Breast epithelium (tissue), 4 donors: ENCODE measurements at places on chromosomes 3 and 15.

GRCh38 chr3:127911421-127911931 is 3.6 kb upstream of the KBTBD12 start:
- H3K27ac ChIP-seq: peak overlapping the region; percentile 79
- no peaks in the 10 kb centered on the region for H3K36me3 ChIP-seq
- no peaks in the 10 kb centered on the region for H3K27me3 ChIP-seq
- H3K4me3 ChIP-seq: no peak overlapping the region
- DNase-seq: peak; percentile 40

DNA sequence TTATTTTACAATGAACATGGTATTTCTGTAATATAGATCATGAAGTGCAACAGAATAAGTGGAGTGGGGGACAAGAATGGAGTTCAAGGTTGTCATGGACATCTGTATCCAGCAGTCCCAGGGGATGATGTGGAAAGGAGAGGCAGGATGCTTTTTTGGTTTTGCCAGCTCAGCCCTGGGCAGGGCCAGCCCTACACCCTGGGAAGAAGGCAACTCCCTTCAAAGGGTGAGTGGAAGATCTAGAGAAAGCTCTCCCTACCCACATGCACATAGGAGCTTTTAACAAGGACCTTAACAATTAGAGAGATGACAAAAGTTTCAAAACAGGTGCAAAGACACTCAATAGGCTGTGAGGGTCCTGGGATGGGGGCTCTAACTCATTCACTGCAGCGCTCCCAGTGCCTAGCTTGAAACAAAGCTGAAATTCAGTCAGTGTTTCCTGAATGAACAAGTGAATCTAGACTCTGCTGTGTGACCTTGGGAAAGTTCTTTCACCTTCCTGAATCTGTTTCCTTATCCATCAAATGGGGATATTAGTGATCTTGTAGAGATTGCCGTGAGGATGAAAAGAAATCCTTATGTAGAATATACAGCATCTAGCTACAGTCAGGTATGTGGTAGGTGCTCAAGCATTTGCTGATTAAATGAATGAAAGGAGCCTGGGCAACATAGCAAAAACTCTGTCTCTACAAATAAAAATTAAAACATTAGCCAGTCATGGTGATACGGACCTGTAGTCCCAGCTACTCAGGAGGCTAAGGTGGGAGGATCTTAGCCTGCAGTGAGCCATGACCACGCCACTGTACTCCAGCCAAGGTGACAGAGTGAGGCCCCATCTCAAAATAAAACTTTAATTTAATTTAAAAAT is 14.3 kb downstream of the BHLHE40 start:
- no peak overlapping the region for H3K4me3 ChIP-seq
- no peaks in the 10 kb centered on the region for H3K27me3 ChIP-seq
- peaks cover 6% of the 10 kb centered on the region for H3K4me1 ChIP-seq
- no peak overlapping the region for H3K27ac ChIP-seq

GRCh38 chr3:31948280-31948679 is 32.8 kb downstream of the OSBPL10 start:
- H3K4me3 ChIP-seq: no peak overlapping the region
- H3K27ac ChIP-seq: peak overlapping the region; percentile 52
- H3K36me3 ChIP-seq: no peaks in the 10 kb centered on the region
- H3K27me3 ChIP-seq: no peaks in the 10 kb centered on the region
- H3K4me1 ChIP-seq: peaks cover 9% of the 10 kb centered on the region

GRCh38 chr3:105853801-105854432 is 14.9 kb downstream of the CBLB start:
- H3K4me1 ChIP-seq: no peaks in the 10 kb centered on the region
- DNase-seq: no peak
- no peak overlapping the region for H3K4me3 ChIP-seq

DNA sequence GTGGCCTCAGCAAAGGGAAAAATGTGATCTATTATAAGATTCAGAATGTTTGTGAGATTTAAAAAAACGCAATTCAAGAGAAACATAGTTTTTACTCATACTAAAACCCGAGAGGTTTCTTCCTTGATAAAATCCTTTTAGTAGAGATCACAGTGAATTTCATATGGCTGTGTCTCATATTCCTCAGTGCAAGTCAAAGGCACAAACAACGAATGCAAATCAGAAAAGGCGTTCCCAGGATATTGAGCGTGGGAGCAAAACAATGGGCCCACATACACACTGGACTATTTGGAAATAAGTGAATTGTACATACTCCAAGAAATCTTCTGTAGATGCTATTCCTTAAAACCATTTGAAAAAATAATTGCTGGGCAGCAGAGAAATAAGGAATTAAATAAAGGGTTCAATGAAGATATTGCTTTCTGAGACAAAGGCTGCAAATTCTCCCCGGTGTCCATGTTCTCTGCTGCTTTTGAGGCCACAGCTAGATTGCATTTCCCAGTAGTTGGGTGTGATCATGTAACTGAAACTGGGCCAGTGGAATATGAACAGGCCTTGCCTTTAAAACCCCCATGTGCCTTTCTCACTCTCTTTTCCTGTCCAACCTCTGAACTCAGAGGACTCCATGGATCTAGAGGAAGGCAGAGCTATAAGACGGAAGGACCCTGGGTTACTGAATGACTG is 144.6 kb upstream of the TBL1XR1 start:
- H3K4me3 ChIP-seq: no peak overlapping the region
- no peak for DNase-seq
- H3K27ac ChIP-seq: peak overlapping the region; percentile 26
- peaks cover 7% of the 10 kb centered on the region for H3K4me1 ChIP-seq
- H3K27me3 ChIP-seq: no peaks in the 10 kb centered on the region
- H3K36me3 ChIP-seq: no peaks in the 10 kb centered on the region

GRCh38 chr15:77904436-77904821 is 173.1 kb downstream of the TBC1D2B start:
- no peak for DNase-seq
- no peak overlapping the region for H3K4me3 ChIP-seq
- H3K4me1 ChIP-seq: no peaks in the 10 kb centered on the region
- no peak overlapping the region for H3K27ac ChIP-seq

DNA sequence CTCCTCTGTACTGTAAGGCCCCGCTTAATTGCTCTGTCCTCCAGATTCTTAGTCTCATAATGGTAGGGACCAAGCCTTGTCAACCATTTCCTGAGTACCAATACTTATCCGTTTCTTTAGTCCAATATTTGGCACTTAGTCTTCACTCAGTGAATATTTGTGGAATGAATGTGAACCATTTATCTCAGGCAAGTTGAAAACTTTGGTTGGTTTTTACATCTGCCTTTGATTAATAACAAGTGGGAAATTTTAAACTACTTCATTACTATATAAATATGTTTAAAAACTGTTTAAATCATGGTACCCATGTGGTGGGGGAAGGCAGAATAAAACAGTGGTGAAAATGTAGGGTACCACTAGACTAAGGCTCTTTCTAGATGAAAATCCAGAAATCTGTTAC is 15.2 kb downstream of the CA12 start:
- no peaks in the 10 kb centered on the region for H3K4me1 ChIP-seq
- no peak overlapping the region for H3K4me3 ChIP-seq
- H3K27ac ChIP-seq: peak overlapping the region; percentile 86
- DNase-seq: no peak

- H3K27me3 ChIP-seq: no peaks in the 10 kb centered on the region
- H3K36me3 ChIP-seq: no peaks in the 10 kb centered on the region
Measured at GRCh38 chr3:168362661-168363247, 267.0 kb upstream of the GOLIM4 start.

DNA sequence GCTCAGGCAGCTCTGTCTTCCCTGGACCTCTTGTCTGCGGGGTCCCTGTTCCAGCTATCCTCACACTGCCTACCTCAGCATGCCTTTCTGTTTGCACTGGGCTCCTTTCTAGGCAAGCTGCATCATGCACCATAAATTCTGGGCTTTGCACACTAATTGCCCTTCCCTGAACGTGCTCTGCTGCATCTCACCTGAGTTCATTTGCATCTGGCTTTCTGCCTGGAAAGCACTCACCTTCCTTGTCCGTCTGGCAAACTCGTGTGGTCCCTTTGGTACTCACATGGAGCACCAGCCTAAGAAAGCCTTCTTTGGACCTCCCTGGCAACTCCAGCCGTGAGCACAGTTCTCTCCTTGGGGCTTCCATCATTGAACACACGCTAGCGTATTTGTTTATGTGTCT is 365.6 kb downstream of the SV2B start:
- no peaks in the 10 kb centered on the region for H3K4me1 ChIP-seq
- no peak overlapping the region for H3K4me3 ChIP-seq
- no peak overlapping the region for H3K27ac ChIP-seq
- DNase-seq: no peak

- no peaks in the 10 kb centered on the region for H3K36me3 ChIP-seq
- no peaks in the 10 kb centered on the region for H3K27me3 ChIP-seq
- no peaks in the 10 kb centered on the region for H3K4me1 ChIP-seq
- H3K4me3 ChIP-seq: no peak overlapping the region
- DNase-seq: no peak
Measured at GRCh38 chr15:79378394-79379109, 53.6 kb upstream of the MINAR1 start.

DNA sequence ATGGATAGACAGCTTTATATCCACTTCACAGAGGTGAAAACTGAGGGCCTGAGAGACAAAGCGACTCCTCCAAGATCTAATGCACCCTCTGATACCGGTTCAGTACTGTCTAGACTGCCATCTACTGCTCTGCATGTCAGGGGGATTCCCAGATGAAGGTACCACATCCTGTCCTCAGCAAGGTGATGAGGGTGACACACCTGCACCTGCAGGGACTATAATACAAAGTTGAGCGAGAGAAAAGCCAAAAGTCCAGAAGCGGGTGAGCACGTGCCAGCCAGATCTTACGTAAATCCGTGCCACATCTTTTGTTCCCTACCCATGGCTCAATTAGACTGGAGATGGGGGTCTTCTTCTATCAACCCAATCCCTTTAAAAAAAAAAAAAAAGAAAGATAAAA is 32.4 kb upstream of the HES1 start:
- H3K4me3 ChIP-seq: no peak overlapping the region
- no peaks in the 10 kb centered on the region for H3K4me1 ChIP-seq

GRCh38 chr15:74847432-74847831 is 4.5 kb upstream of the ULK3 start:
- H3K27ac ChIP-seq: no peak overlapping the region
- H3K27me3 ChIP-seq: no peaks in the 10 kb centered on the region
- H3K36me3 ChIP-seq: peaks cover 13% of the 10 kb centered on the region
- DNase-seq: no peak
- H3K4me3 ChIP-seq: no peak overlapping the region

GRCh38 chr15:25056484-25057425 is 102.0 kb downstream of the SNRPN start:
- H3K4me1 ChIP-seq: no peaks in the 10 kb centered on the region
- DNase-seq: no peak
- no peak overlapping the region for H3K27ac ChIP-seq

DNA sequence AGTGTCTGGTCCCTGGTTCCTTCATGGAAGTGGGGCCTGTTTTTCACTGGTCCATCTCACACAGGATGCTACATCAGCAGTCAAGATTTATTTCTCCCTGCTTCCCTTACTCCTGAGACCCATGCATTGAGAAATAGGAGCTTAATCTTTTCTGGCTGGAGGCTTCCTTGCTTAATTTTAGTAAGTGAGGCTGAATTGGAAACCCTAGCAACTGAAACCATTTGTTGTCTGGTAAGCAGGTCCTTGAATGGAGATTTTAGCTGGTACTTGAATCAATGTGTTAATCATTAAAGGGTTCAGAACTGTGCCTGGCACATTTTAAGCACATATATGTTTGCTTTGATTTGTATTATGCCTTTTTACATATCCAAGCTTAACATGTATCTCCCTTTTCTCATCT is 20.2 kb upstream of the MEF2A start:
- H3K4me1 ChIP-seq: no peaks in the 10 kb centered on the region
- DNase-seq: no peak
- H3K4me3 ChIP-seq: no peak overlapping the region
- no peaks in the 10 kb centered on the region for H3K36me3 ChIP-seq
- no peaks in the 10 kb centered on the region for H3K27me3 ChIP-seq
- no peak overlapping the region for H3K27ac ChIP-seq

GRCh38 chr3:58535531-58536500 is 1.2 kb downstream of the ACOX2 start:
- H3K4me3 ChIP-seq: peak overlapping the region; percentile 25
- no peaks in the 10 kb centered on the region for H3K4me1 ChIP-seq
- H3K27ac ChIP-seq: peak overlapping the region; percentile 85
- H3K27me3 ChIP-seq: no peaks in the 10 kb centered on the region
- H3K36me3 ChIP-seq: no peaks in the 10 kb centered on the region

- H3K4me1 ChIP-seq: no peaks in the 10 kb centered on the region
- no peak overlapping the region for H3K27ac ChIP-seq
- H3K36me3 ChIP-seq: no peaks in the 10 kb centered on the region
- H3K4me3 ChIP-seq: no peak overlapping the region
- no peak for DNase-seq
- no peaks in the 10 kb centered on the region for H3K27me3 ChIP-seq
Measured at GRCh38 chr3:189393598-189393997, 221.8 kb downstream of the TPRG1 start.

DNA sequence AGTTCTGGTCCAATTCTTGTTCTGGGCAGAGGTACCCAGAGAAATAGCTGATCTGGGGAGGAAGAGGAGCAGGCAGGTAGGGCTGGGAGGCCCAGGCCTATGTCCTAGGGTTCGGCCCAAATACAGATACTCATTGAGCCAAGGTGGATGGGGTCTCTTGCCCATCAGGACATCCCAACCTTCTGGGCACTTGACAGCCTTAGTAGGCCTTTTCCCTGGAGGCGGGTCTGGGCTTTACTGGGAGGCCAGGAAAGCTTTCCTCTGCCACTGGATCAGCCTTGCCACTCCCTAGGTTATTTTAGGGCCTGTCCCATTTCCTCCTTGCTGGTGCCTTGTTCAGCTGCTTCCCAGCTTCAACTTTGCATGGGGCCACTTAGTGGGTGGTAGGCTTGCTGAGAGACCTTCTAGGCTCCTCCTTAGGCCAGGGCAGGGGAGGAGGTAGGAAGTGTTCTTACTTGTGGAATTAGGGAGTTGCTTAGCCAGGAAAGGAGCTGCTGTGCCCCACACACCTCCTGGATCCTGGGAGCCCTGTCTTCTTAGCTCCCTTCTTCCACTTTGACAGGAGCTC is 9.7 kb downstream of the TEX264 start:
- H3K36me3 ChIP-seq: no peaks in the 10 kb centered on the region
- peak overlapping the region; percentile 17 for H3K27ac ChIP-seq
- H3K4me1 ChIP-seq: no peaks in the 10 kb centered on the region
- H3K4me3 ChIP-seq: no peak overlapping the region
- no peak for DNase-seq
- no peaks in the 10 kb centered on the region for H3K27me3 ChIP-seq

- DNase-seq: no peak
- no peak overlapping the region for H3K27ac ChIP-seq
- H3K4me3 ChIP-seq: no peak overlapping the region
- no peaks in the 10 kb centered on the region for H3K4me1 ChIP-seq
- no peaks in the 10 kb centered on the region for H3K27me3 ChIP-seq
Measured at GRCh38 chr3:25495726-25496253, 67.7 kb downstream of the RARB start.

GRCh38 chr3:101154401-101154800 is 161.2 kb upstream of the ABI3BP start:
- H3K4me3 ChIP-seq: no peak overlapping the region
- H3K27ac ChIP-seq: no peak overlapping the region
- H3K27me3 ChIP-seq: no peaks in the 10 kb centered on the region
- no peak for DNase-seq
- no peaks in the 10 kb centered on the region for H3K36me3 ChIP-seq
- no peaks in the 10 kb centered on the region for H3K4me1 ChIP-seq
